ENCODE measurements at places on chromosomes 7 and 10. TPM values are rescaled to one million over a fixed set of nuclear protein-coding genes. Genes with fewer than 3 reads are reported as not detected.

The LIPM gene
- not detected for total RNA-seq

The FEZF1 gene
- not detected for total RNA-seq

- H3K27ac ChIP-seq: no peak overlapping the region
- no peak overlapping the region for H3K4me3 ChIP-seq
- peaks cover 3% of the 10 kb centered on the region for H3K4me1 ChIP-seq
- H3K27me3 ChIP-seq: no peaks in the 10 kb centered on the region
Measured at GRCh38 chr10:86373251-86373650, 6.7 kb upstream of the GRID1 start.

GRCh38 chr7:12490107-12490688, 80.3 kb upstream of the SCIN start:
- no peaks in the 10 kb centered on the region for H3K27me3 ChIP-seq
- H3K36me3 ChIP-seq: no peaks in the 10 kb centered on the region
- H3K4me3 ChIP-seq: no peak overlapping the region
- no peak for DNase-seq
- H3K4me1 ChIP-seq: no peaks in the 10 kb centered on the region

GRCh38 chr7:158856883-158857668, 718 bp downstream of the DYNC2I1 start:
- no peaks in the 10 kb centered on the region for H3K36me3 ChIP-seq
- H3K27me3 ChIP-seq: no peaks in the 10 kb centered on the region
- peak overlapping the region; percentile 43 for H3K4me3 ChIP-seq
- H3K27ac ChIP-seq: peak overlapping the region; percentile 72
- DNase-seq: no peak

- no peaks in the 10 kb centered on the region for H3K36me3 ChIP-seq
- no peak for DNase-seq
- H3K27me3 ChIP-seq: no peaks in the 10 kb centered on the region
Measured at GRCh38 chr7:69192134-69192533, 406.1 kb upstream of the AUTS2 start.

- H3K4me1 ChIP-seq: no peaks in the 10 kb centered on the region
- no peak overlapping the region for H3K27ac ChIP-seq
- H3K4me3 ChIP-seq: no peak overlapping the region
- H3K27me3 ChIP-seq: no peaks in the 10 kb centered on the region
- peak; percentile 41 for DNase-seq
Measured at GRCh38 chr7:26078437-26079336, 73.3 kb upstream of the NFE2L3 start.

- no peaks in the 10 kb centered on the region for H3K4me1 ChIP-seq
- H3K27ac ChIP-seq: no peak within 1 kb of the TSS
- no peak for DNase-seq
- no peaks in the 10 kb centered on the region for H3K27me3 ChIP-seq
- H3K4me3 ChIP-seq: no peak within 1 kb of the TSS
Measured at GRCh38 chr7:123601530-123601929, at the start of gene ASB15. Gene ASB15 (plus strand): TSS chr7:123601821. CDS start chr7:123614503, 12,682 bp downstream.

All from uterus (tissue), 4 donors.